ENCODE measurements at places on chromosomes 7 and 10.

- no peak for DNase-seq
Measured at GRCh38 chr10:44830022-44830421, 81.1 kb upstream of the TMEM72 start.

DNA sequence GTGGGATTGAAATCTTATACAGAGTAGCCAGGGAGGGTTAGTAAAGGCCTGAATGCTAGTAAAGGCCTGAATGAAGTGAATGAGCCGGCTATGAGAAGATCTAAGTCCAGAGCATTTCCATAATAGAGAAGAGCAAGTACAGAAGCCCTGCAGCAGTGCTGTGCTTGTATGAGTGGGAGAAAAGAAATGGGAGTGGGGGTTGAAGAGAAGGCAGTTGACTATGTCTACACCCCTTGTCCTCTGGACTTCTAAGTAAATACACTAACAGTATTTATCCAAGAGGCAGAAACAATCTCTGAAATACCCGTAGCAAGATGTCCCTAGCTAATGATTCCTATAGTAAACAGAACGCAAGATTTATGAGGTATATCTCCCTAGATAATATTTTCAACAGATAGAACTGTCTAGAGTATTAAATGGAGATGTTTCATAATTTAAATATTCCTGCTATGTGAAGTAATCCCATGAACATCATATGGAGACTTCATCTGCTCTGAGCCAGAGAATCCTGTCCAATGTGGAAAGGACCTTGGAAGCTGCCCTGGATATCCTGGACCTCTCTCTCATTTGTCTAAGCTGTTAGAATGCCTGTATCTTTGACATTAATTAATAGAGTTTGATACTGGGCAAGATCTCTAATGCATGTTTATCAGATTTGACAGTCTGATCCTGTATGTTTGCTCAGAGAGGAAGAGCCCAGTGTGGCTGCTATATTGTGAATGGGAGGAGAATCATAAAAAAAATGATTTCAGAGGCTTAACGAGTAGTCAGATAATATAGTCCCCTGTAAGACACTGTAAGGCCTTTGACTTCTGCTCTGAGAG lies 171.6 kb downstream of the LRRN3 start:
- no peak for DNase-seq

GRCh38 chr10:11086177-11086840 lies 68.6 kb downstream of the CELF2 start:
- no peak for DNase-seq

GRCh38 chr7:131208777-131209176 lies 118.9 kb upstream of the MKLN1 start:
- no peak for DNase-seq

DNA sequence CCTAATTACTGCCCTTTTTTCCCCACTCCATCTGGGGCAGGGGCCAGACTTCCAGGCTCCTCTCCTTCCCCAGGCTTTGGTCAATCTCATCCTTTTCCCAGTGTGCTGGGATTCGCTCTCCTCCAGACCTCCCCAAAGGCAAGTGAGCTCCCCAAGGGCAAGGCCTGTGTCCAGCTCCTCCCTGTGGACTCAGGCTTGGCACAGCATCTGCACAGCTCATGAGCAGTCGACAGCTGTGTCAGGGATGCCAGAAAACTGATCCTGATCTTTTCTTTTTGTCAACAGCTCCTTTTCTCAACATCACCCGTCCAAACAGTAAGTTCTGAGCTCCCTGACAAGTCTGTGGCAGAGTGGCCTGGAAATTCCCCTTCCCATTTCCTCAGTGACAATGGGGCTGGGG lies 67.1 kb downstream of the C10orf120 start:
- no peak for DNase-seq

GRCh38 chr10:100723770-100724530 lies 21.4 kb upstream of the PAX2 start:
- DNase-seq: no peak

- no peak for DNase-seq
Measured at GRCh38 chr7:72781161-72781560, 46.8 kb downstream of the TYW1B start.

- no peak for DNase-seq
Measured at GRCh38 chr7:1663223-1663622, 6.9 kb upstream of the ELFN1 start.

GRCh38 chr10:90350122-90350521 lies 507.7 kb downstream of the HTR7 start:
- no peak for DNase-seq

GRCh38 chr7:123656544-123657303 lies 1.1 kb downstream of the LMOD2 start:
- DNase-seq: no peak

DNA sequence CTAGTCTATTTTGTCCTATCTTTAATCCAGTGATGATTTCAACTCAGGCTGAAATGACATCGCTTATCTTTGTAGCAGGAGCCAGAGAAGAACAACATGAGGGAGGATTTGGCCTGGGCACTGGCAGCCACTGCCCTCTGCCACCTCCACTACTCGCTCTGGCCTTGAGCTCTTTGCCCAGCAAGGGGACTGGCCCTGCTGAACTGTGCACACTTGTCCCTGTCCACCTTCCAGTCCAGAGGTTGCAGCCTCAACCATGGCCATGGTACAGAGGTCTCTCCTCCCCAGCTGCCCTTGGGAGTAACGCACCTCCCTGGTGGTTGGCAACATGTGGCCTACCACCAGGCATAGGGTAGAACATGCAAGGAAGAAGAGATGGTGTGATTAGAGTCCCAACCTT lies 8.4 kb downstream of the HABP2 start:
- DNase-seq: no peak

- no peak for DNase-seq
Measured at GRCh38 chr10:23381298-23382040, 36.9 kb upstream of the C10orf67 start.

- DNase-seq: no peak
Measured at GRCh38 chr10:53029449-53029848, 256.9 kb upstream of the MBL2 start.

DNA sequence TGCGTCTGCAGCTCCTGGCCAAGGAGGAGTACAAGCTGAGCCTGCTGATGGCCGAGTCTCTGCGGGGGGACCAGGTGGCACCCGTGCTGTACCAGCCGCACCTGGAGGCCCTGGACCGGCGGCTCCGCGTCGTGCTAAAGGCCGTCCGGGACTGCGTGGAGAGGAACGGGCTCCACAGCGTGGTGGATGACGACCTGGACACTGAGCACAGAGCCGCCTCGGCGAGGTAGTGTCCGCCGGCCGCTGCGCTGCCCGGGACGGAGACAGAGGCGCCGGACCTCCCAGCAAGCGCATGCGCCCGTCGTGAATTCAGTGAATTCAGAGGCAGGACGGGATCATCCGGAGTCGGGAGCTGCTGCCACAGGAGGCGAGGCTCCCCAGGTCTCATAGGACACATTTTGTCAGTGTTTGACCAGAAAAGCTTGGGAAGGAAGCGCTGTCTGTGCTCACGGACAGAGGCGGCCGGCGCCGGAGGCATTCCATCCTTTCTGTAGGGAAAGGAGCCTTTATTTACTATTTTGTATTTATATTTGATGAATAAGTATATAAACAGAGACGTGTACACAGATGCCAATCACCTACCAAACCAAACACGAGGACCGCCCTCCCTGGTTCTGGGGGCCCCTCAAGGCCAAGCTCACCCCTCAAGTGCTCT lies 30.1 kb upstream of the FOXL3 start:
- DNase-seq: no peak

- no peak for DNase-seq
Measured at GRCh38 chr10:93149761-93150160, 76.1 kb downstream of the CYP26A1 start.

DNA sequence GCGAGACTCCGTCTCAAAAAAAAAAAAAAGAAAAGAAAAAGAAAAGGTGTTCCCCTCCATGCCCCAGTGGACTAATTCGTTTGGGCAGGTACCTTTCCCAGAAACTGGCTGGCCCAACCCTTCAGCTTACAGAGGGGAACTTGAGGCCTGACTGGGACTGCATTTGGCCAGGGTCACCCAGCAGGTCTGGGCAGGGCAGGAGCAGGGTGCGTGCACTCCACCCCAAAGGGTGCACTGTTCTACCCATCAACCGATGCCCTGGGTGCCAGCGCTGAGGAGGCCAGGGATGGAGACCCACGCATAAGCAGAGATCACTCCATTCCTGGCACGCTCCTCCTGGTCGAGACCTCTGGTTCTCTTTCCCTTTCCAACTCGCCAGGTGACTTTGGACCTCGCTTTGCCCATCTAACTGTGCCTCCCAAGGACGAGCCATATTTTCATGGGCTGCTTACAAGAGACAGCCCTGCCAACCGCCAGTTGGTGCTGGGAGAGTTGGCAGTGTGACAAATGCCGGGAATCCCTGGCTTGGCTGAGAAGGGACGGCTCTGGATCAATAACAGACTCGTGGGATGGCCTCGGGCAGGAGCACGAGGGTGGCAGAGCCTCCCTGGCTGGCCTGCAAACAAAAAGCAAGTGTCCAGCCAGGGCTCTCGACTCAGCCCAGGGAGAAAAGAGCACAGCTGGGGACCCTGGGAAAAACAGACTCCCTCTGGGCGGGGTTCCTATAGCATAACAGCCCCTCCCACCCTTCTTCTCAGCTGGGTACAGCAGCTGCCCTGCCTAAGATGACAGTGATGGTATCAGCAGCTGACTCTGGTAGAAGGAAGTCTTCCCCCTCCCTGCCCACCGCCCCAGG lies 7.9 kb downstream of the HSPB1 start:
- DNase-seq: no peak

DNA sequence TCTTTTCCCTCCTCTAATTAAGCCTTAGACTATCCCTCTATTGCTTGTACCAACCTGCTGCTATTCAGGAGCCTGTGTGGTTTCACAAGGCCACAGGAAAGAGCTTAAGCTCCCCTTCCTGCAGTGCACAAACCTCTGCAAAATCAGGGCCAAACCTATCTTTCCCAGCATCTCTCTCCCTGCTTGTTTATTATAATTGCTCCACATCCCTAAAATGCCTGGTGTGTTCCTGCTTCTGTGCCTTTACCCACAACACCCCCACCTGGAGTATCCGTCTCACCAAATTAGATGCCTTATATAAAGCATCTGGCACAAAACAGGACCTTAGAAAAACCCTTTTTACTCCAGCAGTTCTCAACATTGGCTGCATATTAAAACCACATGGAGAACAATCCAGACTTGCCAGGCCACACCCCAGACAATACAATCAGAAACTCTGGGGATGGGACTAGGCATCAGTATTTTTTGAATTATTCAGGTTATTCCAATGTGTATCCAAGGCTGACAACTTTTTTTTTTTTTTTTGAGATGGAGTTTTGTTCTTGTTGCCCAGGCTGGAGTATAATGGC lies 16.7 kb downstream of the SEC31B start:
- no peak for DNase-seq

Measured in kidney epithelial cell (primary cell).